Activated T-cell treated with anti-CD3 and anti-CD28 coated beads, Interleukin-2, amount 50 U/mL, for 24 hours (primary cell): ENCODE measurements at places on chromosomes 3 and 15.

DNA sequence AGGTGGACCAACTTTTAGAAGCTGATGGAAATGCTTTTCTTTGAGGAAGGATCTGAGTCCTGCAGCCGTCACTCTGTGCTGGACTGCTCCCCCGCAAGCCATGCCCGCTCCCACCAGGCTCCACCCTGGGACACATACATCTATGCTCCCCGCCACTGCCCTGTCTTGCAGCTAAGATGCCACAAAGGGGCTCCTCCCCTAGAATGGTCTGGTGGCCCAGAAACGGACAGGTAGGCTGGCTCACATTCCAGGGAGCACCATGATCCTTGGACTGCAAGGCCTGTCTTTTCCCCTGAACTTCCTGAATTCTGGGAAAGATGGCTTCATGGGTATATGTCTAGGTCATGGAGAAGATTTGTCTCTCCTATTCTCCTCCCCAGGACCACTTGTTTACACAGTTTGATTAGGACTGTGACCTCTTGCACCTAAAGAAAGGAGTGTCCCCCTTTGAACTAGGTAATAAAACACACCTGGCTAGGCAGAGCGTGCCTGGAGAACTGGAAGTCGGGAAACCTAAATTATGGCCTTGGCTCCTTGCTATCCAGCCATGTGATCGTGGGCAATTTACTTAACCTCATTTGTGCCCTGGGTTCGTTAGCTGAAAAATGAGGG, 220.9 kb upstream of the BHLHE40 start:
- DNase-seq = no peak

DNA sequence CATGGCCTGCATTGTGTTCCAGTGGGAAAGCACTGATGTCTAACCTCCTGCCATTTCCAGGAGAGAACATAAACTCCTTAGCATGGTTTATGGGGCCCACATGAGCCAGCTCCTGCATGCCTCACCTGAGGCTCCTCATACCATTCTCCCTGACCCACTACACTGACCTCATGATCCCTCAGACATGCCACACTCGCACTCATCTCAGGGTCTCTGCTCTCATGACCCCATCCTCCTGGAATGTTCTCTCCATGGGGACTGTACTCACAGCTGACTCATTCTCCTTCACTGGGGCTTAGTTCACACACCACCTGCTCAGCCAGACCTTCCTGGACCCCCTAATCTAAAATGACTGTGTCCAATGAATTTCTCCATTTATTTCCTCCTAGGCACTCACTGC, 4.0 kb upstream of the LMCD1 start:
- no peak for DNase-seq

- no peak for DNase-seq
Observed at GRCh38 chr3:53489386-53489785, 5.0 kb upstream of the CACNA1D start.

- DNase-seq = no peak
Observed at GRCh38 chr3:54481606-54482365, 359.4 kb downstream of the CACNA2D3 start.

DNA sequence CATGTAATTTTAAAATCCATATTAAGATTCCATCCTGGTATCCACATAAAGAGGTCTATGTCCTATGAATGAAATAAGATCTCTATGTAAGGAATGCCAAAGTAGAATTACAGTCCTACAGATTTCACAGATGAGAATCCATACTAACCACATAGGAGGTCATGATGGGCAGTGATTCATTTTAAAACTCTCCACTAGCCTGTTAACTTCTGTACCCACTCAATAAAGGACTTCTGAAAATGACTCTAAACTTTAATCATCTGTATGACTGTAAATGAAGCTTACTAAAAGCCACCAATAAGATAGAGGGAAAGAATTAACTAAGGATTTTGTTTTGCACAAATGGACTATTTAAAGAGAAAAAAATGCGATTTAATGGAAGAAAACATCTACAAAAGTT, 28.7 kb downstream of the MORC1 start:
- DNase-seq = no peak

DNA sequence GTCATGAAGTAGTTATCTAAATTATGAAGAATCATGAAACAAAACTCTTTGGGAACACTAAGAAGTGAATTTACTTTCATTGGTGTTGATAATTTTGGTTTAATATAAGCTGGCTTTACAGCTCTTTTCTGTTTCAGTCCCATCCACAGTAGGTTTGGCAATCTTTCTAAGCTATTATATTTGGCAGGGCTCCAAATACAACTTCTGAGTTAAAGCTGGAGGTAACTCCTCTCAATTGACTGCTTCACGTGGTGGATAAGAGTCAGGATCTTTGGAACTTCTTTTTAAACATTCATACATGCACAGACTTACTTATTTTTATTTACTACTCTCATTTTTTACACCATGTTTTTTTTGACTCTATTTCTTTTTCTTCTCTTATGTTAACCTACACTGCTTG, 106.5 kb upstream of the EPHA3 start:
- DNase-seq = no peak

DNA sequence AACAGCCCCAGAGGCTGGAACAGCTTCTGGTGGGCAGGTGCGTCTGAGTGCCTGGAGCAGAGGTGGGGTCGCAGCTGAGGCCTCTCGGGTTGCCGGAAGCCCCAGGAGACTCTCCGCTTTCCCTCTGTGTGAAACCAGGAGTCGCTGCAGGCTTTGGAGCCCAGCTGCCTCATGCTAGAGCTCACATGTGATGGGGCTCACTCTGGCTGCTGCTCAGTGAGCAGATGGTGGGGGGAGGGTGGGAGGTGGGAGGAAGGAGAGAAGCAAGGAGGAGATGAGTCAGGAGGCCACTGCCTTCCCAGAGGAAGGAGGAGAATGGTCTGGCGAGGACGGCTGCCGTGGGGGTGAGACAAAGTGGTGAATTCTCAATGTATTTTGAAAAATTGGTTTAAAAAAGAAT, 290.1 kb upstream of the CHRNA7 start:
- no peak for DNase-seq

GRCh38 chr3:79161941-79162340, 605.9 kb downstream of the ROBO1 start:
- no peak for DNase-seq

- no peak for DNase-seq
Observed at GRCh38 chr3:52006017-52006819, 10.5 kb upstream of the RPL29 start.

DNA sequence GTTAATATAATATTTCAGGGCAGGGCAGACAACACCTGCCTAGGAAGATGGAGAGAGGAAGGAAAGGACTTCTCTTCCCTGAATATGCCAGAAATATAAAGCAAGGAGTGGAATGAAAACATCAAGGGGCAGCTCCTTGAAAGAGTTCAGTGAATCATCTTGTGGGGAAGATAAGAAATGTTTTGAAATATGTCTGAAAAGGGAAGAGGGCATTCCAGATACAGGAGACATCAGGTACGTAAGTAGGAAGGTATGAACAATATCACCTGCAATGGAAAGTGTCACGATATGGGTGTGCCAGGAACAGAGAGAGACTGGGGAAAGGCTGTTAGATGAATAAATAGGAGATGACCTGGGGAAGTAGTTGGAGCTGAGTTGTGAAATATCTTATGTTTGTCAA, 75.8 kb upstream of the WDR72 start:
- no peak for DNase-seq

DNA sequence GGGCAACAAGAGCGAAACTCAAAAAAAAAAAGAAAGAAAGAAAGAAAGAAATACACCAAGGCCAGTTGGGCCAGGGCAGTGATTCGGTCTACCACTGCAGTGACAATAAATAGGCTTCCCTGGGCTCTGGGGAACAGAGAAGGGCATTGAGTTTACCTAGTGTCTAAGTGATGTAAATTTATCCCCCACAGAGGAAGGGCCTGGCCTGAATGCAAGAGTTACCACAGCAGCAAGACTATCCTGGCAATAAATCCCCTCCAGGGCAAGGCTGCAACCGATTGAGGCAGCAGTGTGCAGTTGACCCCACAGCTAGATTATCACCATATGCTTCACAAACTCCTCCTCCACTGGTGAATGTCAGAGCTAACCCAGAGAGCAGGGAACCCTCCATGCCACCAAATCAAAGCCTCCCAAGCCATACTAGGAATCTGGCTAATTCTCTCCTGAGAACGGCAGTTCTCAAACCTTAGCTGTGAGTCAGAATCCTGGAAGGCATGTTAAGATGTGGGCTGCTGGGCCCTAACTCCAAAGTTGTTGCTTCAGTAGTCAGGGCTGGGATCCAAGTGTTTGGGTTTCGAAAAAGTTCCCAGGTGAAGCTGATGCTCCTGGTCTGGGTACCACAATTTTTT, 64.3 kb upstream of the GATM start:
- no peak for DNase-seq
